Activated T-helper 1 cell treated with anti-CD3 and anti-CD28 coated beads, Interleukin-12 subunit alpha, Interleukin-12 subunit beta, Interleukin-2, Interleukin-4 antibody, amounts not matched to agents 30 ng/mL and 10 ng/mL and 1 ng/mL, durations not matched to agents 14 hours and 24 hours and 36 hours (primary cell): ENCODE measurements at places on chromosomes 7 and 10. TPM values are rescaled to one million over a fixed set of nuclear protein-coding genes. Genes with fewer than 3 reads are reported as not detected.

The DMBT1 gene
- not detected in 2 replicates for total RNA-seq

The SLC29A3 gene
- 6.6 and 6.8 TPM in 2 replicates for total RNA-seq

The ANKRD61 gene
- total RNA-seq, result 0.44 and 0.56 TPM in 2 replicates

The PLCE1 gene
- not detected in 2 replicates for total RNA-seq

The NODAL gene
- total RNA-seq, result not detected in 2 replicates

The ENTPD1 gene
- total RNA-seq, result 25.8 and 26.3 TPM in 2 replicates

The PIK3AP1 gene
- total RNA-seq, result 8.2 and 9.9 TPM in 2 replicates

The EXOC6 gene
- total RNA-seq, result 13.5 TPM in 2 replicates

GRCh38 chr7:123348690-123349089 is 148.9 kb upstream of the SLC13A1 start:
- no peaks in the 10 kb centered on the region for H3K4me1 ChIP-seq
- H3K27me3 ChIP-seq, result no peaks in the 10 kb centered on the region
- DNase-seq, result no peak

DNA sequence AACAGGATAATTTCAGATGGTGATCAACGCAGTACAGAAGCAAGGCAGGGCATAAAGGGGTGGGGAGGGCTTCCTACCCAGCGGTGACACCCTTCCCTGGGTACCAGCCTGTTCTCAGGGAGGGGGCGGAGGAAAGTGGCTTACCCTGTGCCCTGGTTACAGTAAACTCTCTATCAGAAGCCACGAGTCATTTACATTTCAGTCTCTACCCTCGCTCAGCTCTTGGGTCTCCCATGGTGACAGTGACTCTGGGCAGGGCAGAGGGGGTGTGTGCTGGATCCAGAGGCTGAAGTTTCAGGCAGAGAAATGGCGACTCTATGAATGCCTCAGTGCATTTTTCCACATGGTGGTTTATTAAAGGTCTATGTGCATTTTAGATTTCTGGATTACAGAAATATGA is 107.0 kb downstream of the ADARB2 start:
- no peak overlapping the region for H3K4me3 ChIP-seq
- peaks cover 8% of the 10 kb centered on the region for H3K4me1 ChIP-seq
- no peaks in the 10 kb centered on the region for H3K36me3 ChIP-seq
- H3K27ac ChIP-seq, result no peak overlapping the region

DNA sequence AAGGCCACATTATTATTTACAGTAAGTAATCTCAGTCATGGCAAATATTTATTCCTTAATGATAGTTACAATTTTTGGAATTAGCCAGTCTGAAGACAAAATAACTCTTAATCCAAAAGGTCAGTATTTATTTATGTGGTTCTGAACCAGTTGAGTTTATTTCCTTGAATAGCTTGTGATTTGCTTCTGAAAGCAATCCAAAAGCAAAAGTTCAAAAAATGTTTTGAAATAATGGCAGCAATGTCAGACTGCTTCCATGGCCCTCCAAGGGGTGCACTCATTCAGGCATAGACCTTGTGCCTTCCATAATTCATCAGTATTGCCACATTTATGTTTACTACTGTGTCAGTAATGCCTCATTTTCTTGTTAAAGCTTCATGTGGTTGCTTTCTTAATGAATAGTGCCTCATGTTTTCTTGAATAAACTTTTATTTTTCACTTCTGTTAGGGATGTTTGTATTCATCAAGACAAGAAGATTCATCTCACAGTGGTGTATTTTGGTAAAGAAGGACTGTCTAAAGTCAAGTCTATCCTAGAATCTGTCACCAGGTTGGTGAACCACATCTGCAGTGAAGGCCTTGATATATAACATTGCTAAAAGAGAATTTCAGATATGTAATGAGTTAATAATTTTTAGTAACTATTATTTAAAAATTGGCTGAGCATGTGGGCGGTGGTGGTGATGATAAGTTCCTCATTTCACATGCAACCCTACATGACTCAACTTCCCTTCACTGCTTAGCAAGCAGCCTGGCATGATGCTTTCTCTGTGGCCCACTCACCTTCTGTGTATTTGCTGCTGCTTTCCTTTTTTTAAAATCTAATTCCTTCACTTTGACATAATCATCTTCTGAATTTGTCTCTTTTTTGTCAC is 22.0 kb downstream of the CSGALNACT2 start:
- peak overlapping the region; percentile 81 for H3K27ac ChIP-seq
- H3K4me3 ChIP-seq, result no peak overlapping the region
- no peaks in the 10 kb centered on the region for H3K27me3 ChIP-seq
- peaks cover 63% of the 10 kb centered on the region for H3K4me1 ChIP-seq
- peaks cover 48% of the 10 kb centered on the region for H3K36me3 ChIP-seq

DNA sequence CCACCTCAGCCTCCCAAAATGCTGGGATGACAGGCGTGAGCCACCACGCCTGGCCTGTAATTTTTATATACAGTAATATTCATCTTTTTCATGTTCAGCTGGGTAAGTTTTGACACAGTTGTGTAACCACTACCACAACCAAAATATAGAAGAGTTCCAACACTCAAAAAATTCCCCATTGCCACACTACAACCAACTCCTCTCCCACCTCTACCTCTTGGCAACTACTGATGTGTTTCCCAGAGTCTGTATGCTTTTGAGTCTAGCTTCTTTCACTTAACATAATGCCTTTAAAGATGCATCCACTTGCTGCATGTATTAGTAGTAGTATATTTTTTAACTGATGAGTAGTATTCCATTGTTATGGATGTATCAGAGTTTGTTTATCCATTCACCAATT is 90.7 kb downstream of the SRPK2 start:
- H3K36me3 ChIP-seq, result peaks cover 5% of the 10 kb centered on the region
- no peaks in the 10 kb centered on the region for H3K27me3 ChIP-seq
- no peak for DNase-seq
- peak overlapping the region; percentile 19 for H3K4me3 ChIP-seq

DNA sequence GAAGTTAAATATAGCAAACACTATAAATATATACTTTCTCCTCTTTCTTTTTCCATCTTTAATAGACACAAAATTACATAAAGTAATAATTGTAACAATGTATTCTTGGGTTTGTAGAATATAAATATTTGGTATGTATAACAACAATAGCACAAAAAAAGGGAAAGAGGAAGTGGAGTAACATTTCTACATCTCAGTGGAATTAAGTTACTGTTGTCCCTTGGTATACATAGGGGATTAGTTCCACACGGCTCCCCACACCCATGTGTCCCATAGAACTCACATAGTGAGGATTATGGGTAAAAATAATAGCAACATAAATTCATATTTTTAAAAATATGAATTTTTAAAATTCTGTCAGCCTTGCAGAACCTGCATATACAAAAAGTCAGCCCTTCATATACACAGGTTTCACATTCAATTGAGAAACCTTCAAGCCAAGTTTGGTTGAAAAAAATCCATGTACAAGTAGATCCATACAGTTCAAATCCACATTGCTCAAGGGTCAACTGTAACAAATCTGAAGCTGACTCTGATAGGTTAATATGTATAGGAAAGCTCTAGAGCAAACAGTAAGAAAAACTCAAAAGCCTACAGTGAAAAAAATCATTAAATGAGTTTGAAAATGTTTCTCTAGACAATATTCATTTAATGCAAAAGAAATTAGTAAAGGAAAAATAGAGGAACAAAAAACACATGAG is 92.4 kb downstream of the HYCC1 start:
- no peak overlapping the region for H3K4me3 ChIP-seq
- H3K27me3 ChIP-seq, result no peaks in the 10 kb centered on the region
- H3K4me1 ChIP-seq, result no peaks in the 10 kb centered on the region
- peaks cover 6% of the 10 kb centered on the region for H3K36me3 ChIP-seq

DNA sequence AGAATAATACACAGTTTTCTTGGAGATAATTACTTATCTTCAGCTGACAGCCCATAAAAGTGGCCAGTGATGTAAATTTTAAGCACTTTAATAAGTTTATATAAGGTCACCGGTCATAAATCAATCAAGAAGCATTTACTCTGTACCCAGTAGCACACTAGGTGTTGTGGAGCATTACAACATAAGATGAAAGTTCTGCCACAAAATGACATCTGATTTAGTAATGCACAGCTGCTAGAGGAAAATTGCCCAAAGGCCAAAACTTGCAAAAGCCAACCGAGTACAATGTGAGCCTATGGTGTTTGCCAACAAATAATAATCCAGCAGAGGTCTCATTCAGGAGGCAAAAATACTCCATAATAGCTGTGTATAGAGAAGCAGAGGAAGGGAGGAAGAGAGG is 63.6 kb downstream of the GPR37 start:
- H3K27me3 ChIP-seq, result no peaks in the 10 kb centered on the region
- H3K4me3 ChIP-seq, result no peak overlapping the region
- no peaks in the 10 kb centered on the region for H3K4me1 ChIP-seq

DNA sequence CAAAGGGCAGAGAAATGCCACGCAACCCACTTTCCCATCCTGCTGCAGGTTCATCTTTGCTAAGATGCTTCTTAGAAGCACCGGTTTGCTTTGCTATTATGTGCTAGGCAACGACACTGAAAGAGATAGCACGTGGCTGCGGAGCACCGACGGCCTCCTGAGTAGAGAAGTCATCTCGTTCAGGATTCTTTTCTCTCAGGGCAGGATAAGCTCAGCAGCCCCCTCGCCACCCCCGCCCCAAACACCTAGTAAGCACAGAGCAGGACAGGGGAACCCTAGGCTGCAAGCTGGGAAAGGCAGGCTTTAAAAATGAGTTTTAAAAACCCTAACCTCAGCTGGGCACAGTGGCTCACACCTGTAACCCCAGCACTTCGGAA is 15.0 kb downstream of the ASB13 start:
- H3K27ac ChIP-seq, result no peak overlapping the region
- H3K27me3 ChIP-seq, result peaks cover 7% of the 10 kb centered on the region
- H3K4me1 ChIP-seq, result peaks cover 40% of the 10 kb centered on the region
- H3K36me3 ChIP-seq, result peaks cover 10% of the 10 kb centered on the region
- no peak for DNase-seq

DNA sequence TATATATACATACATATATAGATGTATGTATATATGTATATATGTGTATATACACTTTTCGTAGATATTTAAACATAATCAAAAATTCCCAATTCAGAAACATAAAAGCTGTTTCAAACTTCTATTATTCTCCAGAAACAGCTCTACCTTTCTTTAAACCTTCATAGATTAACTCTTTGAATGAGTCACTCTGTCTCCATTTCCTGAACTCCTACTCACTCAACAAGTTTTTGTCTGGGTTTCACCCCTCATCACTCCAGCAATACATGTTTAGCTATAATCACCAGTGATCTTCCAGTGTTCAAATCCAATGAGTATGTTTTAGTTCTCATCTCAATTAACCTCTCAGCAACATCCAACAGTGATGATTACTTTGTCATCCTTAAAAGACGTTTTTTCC is 9.6 kb downstream of the DGKB start:
- no peak for DNase-seq
- H3K27me3 ChIP-seq, result no peaks in the 10 kb centered on the region
- no peaks in the 10 kb centered on the region for H3K4me1 ChIP-seq
- H3K27ac ChIP-seq, result no peak overlapping the region
- no peaks in the 10 kb centered on the region for H3K36me3 ChIP-seq

- DNase-seq, result no peak
- no peaks in the 10 kb centered on the region for H3K36me3 ChIP-seq
- H3K4me3 ChIP-seq, result no peak overlapping the region
- H3K27ac ChIP-seq, result peak overlapping the region; percentile 41
- peaks cover 5% of the 10 kb centered on the region for H3K27me3 ChIP-seq
Observed at GRCh38 chr7:159017741-159018140, 126.9 kb downstream of the VIPR2 start.

- H3K4me3 ChIP-seq, result no peak overlapping the region
- no peaks in the 10 kb centered on the region for H3K36me3 ChIP-seq
- H3K4me1 ChIP-seq, result no peaks in the 10 kb centered on the region
- no peak for DNase-seq
Observed at GRCh38 chr7:121741896-121742295, 131.1 kb upstream of the PTPRZ1 start.
